Activated T-helper 17 cell treated with anti-CD3 and anti-CD28 coated beads, Interleukin-2, amount 50 U/mL, for 72 hours (primary cell): ENCODE measurements at places on chromosomes 2 and 18.
A peak's percentile ranks its signal among the peaks of the same experiment; 100 is the strongest.

GRCh38 chr18:58087928-58088690 is 44.1 kb downstream of the NEDD4L start:
- peak; percentile 75 for ATAC-seq

DNA sequence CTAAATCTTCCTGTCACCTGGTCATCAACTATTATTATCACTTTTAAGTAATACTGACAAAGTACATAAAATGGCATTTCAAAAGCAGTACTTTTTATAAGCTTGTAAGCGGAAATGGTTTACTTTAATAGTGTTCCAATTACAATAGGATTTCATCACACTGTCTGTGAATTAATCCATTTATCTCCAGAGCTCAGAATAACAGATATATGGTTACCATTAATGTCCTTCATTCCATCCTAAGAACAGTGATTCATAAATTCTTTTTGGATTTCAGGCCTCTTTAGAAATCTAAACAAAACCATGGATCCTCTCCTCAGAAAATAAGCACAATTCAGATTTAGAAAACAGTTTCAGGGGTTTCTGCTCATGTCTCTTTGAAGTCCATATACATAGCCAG is 68.4 kb downstream of the PID1 start:
- ATAC-seq: no peak

DNA sequence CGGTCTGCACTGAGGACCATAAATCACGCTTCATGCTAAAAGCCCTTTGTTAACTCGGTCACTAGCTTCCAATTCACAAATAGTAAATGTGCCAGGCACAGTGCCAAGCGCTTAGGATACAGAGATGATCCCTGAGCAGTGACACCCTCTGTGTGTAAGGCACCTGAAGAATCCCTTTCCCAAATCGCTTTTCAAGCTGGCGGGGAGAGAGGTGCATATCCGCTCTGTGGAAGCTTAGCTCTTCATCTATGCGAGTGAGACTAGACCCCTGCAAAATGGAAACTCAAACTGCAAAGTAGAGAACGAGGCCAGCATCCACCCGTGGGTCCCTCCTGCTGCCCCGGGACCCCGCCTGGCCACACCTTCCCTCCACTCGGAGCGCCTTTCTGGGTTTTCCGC is 2.4 kb downstream of the PIEZO2 start:
- ATAC-seq: no peak

DNA sequence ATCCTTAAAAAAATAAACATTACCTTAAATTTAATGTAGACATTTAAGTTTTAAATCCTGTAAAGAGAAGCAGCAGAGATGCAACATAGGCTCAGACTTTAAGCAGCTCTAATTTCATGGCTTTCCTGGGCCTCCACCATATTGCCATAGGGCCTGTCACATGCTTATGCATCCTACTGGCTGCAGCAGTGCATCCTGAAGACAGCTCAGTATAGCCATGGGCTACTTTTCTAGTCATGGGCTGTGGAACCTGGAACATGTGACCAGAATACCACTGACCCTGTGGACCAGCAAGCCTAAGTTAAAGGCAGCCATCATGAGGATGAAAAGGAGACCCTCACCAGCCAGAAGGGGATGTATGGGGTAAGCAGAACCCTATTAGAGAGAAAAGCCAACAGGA is 10.7 kb downstream of the RMP24 start:
- ATAC-seq: no peak

DNA sequence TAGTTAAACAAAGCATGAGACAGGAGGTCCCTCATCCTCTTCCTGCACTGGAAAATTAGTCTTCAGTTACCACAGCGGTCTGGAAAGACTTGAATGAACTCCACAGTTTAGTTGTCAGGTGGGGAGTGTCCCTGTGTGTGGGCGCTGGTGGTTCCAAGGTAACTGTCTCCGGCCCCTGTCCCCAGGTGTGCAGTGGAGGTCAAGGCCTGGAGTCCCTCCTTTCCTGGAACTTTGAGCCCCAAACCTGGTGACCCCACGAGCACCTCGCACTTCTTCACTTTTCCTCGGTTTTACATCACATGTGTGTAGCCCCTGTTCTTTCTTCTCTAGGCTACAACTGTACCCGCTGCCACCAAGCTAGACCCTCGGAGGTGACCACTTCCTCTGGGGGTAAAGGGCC is 28.0 kb upstream of the INHBB start:
- ATAC-seq: no peak

GRCh38 chr2:20513946-20514345 is 67.1 kb downstream of the RHOB start:
- no peak for ATAC-seq

- ATAC-seq: no peak
Measured at GRCh38 chr18:45037618-45038017, 356.9 kb downstream of the SETBP1 start.

DNA sequence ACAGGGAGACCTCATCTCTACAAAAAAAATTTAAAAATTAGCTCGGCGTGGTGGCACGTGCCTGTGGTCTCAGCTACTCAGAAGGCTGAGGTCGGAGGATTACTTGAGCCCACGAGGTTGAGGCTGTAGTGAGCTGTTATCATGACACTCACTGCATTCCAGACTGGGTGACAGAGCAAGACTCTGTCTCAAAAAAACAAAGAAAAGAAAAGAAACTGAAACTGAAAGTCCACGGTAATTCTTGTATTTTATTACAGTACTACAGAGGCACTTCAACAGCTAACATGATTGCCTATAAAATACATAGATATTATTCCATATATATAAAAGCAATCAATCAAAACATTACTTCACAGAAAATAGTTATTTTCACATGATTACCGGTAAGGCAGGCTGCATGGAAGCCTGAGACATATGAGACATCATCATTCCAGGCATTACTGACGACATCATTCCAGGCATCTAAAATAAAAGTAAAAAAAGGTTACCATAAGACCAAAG is 23.1 kb downstream of the PRPF40A start:
- ATAC-seq: peak; percentile 81

- no peak for ATAC-seq
Measured at GRCh38 chr2:172270278-172271079, 156.9 kb upstream of the ITGA6 start.
